CD4-positive, alpha-beta T cell treated with Interleukin-12 subunit alpha and Interleukin-12 subunit beta, for 1 hour (primary cell): ENCODE measurements at places on chromosomes 5 and 9.

GRCh38 chr9:120395376-120395775, 184.6 kb downstream of the CDK5RAP2 start:
- DNase-seq = no peak

GRCh38 chr9:132422574-132422973, 12.6 kb downstream of the CFAP77 start:
- no peak for DNase-seq

DNA sequence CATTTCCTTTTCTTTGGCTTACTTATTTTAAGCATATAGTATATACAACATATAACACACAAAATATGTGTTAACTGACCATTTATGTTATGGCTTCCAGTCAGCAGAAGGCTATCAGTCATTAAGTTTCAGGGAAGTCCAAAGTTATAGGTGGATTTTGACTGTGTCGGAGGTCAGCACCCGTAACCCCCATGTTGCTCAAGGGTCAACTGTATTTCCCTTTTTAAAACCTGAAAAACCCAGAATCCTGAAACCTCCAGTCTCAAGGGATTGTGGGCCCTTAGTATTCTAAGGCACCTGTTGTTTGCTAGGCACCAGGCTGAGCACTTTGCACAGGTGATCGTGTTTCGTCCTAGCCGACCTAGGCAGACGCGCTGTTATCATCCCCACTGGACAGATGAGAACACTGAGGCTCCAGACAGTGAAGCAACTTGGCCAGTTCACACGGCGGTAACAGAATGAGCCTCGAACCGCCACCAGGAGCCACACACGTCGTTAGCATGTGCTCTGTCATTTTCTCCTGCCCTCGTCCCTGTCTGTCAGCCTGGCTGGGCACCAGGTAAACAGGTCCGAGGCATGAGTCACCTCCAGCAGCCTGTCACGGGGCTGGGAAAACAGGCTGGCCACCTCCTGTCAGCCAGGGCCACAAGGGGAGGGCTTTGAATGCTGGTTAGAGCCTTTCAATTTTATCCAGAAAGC, 39.9 kb downstream of the DUSP1 start:
- no peak for DNase-seq

DNA sequence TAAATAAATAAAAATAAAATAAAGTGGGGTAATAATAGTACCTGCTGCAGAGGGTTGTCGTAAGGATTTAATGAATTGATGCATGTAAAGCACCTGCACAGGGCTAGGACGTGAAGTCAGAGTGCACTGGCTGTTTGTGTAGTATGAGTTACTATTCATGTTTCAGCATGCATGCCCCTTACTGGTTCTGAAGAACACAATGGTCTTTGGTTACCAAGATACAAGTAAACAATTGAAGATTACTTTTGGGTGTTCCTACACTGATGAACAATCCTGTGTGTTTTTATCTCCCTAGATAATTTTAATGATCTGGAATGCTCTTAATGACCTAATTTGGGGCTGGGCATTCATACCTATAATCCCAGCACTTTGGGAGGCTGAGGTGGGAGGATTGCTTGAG, 23.2 kb upstream of the PRRC2B start:
- DNase-seq = no peak

- DNase-seq = no peak
These were observed 69.6 kb downstream of the FBXL17 start for GRCh38 chr5:108312258-108312657.
